ENCODE measurements at places on chromosomes 2 and 18.
A peak's percentile ranks its signal among the peaks of the same experiment; 100 is the strongest.

DNA sequence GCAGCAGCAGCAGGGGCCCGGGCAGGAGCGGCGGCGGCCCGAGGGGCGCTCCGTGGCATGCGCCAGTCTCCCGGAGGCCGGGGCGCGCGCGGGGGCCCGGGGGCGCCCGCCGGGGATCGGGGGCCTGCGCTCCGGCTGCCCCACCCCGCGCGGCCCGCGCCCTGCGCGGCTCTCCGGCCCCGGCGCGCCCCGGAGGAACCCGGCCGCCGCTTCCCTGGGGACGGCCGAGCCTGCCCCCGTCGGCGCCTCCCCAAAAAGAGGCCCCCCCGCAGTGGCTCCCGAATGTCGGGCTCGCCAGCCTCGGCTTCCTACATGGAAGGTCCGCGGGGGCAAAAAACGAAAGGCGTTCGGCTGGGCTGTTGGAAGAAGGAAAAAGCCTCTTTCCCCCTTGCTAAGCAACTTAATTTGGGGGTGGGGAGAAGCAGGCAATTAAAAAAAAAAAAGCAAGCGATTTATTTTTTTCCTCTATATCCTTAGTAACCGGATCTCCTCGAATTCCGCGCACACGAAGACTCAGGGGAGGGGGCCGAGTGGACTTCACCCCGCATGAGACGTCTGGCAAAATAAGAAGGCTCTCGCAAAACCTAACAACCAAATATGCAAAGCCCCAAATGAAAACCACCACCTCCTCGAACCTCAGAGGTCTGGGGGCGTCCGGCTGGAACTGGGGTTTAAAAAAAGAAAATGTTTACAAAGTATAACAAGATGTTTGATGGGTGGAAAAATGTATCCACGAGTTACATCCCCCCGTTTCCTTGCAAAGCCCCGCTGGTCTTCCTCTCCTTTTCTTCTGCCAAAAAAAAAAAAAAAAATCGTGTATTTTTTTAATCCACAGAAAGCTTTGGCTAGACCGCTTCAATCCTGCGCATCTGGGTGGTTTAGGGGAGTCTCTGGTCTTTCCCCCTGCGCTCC, at the start of gene SMAD7:
TSS of gene SMAD7 (minus strand) at position 430 of the 912 bp plus-strand sequence. CDS start 541 bp downstream, outside the sequence.
- DNase-seq, result no peak

DNA sequence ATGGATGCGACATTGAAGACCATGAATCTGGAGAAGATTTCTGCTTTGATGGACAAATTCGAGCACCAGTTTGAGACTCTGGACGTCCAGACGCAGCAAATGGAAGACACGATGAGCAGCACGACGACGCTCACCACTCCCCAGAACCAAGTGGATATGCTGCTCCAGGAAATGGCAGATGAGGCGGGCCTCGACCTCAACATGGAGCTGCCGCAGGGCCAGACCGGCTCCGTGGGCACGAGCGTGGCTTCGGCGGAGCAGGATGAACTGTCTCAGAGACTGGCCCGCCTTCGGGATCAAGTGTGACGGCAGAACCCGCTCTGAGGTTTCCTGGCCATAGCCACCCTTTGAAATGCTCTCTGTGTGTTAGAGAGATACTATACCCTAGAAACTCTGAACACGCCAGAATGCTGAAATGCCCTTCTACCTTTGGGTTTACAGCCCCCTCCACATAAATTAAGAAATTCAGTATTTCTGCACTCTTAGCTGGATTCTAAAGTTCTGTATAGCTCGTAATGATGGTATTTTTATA, 659 bp downstream of the CHMP1B start:
- DNase-seq, result peak; percentile 53

DNA sequence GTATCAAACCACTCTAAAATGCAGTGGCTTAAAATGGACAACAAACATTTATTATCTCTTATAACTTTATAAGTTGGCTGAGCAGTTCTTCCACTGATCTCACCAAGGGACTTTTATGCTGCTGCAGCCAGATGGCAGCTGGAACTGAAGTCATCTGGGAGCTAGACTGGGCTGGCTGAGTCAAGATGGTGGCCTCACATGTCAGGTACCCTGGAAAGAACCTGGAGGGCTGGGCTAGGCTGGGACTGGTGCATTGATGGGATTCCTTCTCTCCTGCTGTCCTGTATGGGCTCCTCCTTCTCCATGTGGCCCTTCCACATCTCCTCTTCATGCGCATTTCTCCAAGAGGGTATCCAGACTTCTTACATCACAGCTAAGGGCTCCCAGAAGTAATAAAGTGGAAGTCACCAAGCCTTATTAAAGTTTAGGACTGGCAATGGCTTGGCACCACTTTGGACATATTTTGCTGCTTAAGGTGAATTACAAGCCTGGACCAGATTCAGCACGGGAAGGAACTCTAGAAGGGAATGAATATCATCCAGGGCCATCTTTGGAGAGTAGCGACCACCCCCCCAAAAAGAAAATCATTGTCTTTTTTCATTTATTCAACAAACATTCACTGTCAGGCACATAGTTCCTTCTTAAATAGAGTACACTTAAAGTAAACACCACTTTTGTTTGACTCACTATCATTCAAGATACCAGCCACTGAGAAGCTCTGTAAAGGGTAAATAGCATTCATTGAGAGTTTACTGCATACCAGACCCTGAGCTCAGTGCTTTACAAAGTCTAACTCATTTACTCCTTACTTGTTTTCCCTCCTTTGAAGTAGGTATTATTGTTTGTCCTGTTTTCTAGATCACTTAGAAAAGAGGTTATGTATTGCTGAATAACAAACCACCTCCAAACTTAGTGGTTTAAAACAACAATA, 138.0 kb downstream of the ZFP36L2 start:
- no peak for DNase-seq

DNA sequence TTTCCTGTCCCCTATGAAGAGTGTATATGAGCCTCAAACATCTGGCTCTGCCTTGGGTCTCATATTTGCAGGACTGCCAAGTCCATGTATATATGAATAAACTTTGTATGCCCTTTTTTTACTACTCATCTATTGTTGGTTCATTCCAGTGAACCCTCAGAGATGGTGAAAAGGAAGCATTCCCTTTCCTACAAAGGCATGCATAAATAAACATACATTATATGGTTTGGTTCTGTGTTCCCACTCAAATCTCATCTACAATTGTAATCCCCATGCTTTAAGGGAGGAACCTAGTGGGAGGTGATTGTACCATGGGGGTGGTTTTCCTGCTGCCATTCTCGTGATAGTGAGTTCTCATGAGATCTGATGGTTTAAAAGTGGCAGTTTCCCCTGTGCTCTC, 534.2 kb downstream of the SPAG16 start:
- no peak for DNase-seq

GRCh38 chr18:34926683-34927082, 114.5 kb upstream of the MAPRE2 start:
- DNase-seq, result no peak

Measured in GM06990 (cell line).